Bronchus fibroblast of lung (primary cell): ENCODE measurements at places on chromosomes 7 and 10. TPM values are rescaled to one million over a fixed set of nuclear protein-coding genes. Genes with fewer than 3 reads are reported as not detected.

The CDK5 gene
- 18.7 and 23.5 TPM in 2 replicates for total RNA-seq

The MPLKIP gene
- 79.0 and 89.2 TPM in 2 replicates for total RNA-seq

The SFTPD gene
- total RNA-seq = under 0.01 TPM in 1 of 2 replicates, not detected in the other

The NACAD gene
- total RNA-seq = 3.6 and 4.2 TPM in 2 replicates

The OIT3 gene
- under 0.01 TPM in 1 of 2 replicates, not detected in the other for total RNA-seq

The LDB3 gene
- total RNA-seq = 0.15 and 0.17 TPM in 2 replicates
